ENCODE measurements at places on chromosomes 11 and 22.
A peak's percentile ranks its signal among the peaks of the same experiment; 100 is the strongest.

GRCh38 chr22:32951076-32951806 is 106.9 kb downstream of the SYN3 start:
- no peak for DNase-seq

GRCh38 chr11:59191095-59191494 is 19.2 kb downstream of the DTX4 start:
- DNase-seq: no peak

DNA sequence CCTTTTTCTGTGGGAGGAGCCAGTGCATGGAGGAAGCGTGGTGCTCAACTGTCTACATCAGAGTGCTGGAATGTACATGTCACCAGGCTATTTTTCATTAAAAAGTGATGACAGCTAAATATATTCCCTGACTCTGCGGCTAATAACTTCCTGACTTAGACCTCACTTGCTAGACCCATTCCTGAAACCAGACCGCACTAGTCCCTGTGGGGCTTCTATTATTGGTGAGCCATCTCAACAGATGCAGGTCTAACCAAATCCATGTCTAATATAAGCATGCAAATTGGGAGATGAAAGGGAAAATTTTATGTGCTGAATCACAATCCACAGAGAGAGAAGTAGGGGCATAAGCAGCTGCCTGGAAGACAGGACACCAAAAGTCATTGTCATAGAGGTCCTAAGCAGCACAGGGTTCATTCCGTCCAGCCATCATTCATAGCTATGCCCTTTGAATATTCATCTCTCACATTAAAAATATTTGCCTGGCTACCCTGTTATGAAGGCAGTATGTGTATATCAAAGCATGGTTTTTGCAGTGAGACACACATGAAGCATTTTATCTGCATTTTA is 110.9 kb upstream of the BLID start:
- DNase-seq: peak; percentile 77

- no peak for DNase-seq
Measured at GRCh38 chr11:90558328-90558865, 335.5 kb upstream of the CHORDC1 start.

- no peak for DNase-seq
Measured at GRCh38 chr11:2220173-2220771, 48.7 kb upstream of the TH start.

- DNase-seq: no peak
Measured at GRCh38 chr11:116035977-116036376, 531.8 kb upstream of the CADM1 start.

GRCh38 chr22:31538815-31539214 is 42.5 kb downstream of the SFI1 start:
- no peak for DNase-seq

All from AG04449 (cell line).